ENCODE measurements at places on chromosomes 2 and 18.
A peak's percentile ranks its signal among the peaks of the same experiment; 100 is the strongest.

DNA sequence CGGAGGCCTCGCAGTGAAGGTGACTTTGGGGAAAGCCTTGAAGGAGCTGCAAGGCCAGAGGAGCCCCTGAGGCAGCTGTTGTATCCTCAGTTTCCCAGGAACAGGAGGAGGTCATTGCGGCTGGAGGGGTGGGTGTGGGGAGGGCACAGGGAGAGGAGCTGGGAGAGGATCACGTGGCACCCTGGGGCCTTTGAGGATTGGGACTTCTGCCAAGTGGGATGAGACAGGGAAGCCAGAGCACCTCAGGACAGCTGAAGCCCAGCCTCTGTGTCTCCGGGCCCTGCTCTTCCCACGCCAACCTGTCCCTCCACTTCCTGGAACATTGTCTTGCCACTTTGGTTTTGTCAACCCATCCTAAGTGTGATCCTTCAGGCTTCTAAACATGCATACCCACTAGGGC is 19.4 kb upstream of the RRM2 start:
- no peak for DNase-seq

GRCh38 chr2:110955556-110955955 is 165.2 kb upstream of the BCL2L11 start:
- no peak for DNase-seq

DNA sequence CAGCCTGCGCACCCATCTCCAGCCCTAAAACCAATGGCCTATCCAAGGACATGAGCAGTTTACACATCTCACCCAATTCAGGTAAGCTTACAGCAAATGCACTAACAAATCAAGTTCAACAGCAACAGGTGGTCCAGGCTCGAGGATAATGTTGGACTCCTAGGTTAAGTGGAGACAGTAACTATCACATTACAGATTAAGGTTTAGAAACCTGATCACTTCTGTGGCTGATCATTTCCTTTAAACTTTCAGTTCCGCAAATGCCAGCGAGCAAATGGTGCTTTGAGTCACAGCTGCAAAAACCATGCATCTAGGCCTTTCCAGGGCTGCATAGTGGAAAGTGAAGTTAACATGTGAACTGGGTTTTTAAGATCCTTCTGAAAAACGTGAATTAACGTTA is 259.4 kb downstream of the GBX2 start:
- DNase-seq, result no peak

DNA sequence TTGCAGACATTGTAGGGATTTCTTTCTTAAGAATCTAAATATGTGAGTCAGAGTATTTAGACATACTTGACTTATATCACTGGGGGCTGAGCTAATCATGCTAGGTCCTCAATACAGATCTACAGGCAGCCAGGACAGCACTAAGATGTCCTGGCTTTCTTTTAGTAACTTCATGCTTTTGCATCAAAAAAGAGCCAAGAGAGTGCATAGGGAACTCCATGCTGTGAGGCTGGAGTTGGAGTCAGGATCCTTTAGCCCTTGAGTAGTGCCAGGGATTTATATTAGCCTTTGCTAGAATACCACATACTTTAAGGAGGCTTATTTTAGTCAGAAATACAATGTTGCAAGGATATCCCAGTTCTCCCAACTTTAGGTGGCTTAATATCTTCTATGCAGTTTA is 289.7 kb downstream of the CCDC85A start:
- DNase-seq, result no peak

DNA sequence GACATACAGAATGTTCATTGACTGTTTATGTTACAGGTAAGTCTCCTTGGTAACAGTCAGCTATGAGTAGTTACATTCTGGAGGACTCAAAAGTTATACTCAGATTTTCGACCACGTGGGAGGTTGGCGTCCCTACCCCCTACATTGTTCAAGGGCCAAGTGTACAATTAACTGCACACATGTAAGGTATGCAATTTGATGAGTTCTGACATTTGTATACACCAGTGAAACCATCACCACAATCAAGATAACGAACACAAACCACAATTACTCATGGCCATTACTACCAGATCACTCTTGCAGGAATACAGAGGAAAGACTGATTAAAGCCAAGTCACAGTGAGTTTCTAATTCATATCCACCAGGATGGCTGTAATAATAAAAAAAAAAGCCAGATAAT is 39.6 kb upstream of the LDLRAD4 start:
- no peak for DNase-seq

GRCh38 chr18:43875511-43875910 is 598.2 kb upstream of the SYT4 start:
- DNase-seq, result no peak

DNA sequence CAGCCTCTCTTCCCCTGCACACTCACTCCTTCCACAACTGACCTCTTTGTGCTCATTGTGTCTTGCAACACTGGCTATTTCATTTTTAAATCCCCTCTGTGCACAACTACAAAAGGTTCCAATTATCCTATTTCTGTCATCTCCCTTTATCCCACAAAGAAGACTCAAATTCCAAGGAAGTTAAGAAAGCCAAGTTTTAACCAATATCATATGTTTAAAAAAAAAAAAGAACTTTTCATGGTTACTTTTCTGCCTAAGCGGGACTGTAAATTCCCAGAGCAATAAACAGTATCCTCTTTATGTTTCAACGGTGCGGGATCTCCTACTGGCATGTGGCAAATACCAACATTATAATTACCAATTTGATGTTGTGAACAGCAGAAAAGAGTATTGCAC is 83.8 kb downstream of the DOCK10 start:
- DNase-seq, result no peak

DNA sequence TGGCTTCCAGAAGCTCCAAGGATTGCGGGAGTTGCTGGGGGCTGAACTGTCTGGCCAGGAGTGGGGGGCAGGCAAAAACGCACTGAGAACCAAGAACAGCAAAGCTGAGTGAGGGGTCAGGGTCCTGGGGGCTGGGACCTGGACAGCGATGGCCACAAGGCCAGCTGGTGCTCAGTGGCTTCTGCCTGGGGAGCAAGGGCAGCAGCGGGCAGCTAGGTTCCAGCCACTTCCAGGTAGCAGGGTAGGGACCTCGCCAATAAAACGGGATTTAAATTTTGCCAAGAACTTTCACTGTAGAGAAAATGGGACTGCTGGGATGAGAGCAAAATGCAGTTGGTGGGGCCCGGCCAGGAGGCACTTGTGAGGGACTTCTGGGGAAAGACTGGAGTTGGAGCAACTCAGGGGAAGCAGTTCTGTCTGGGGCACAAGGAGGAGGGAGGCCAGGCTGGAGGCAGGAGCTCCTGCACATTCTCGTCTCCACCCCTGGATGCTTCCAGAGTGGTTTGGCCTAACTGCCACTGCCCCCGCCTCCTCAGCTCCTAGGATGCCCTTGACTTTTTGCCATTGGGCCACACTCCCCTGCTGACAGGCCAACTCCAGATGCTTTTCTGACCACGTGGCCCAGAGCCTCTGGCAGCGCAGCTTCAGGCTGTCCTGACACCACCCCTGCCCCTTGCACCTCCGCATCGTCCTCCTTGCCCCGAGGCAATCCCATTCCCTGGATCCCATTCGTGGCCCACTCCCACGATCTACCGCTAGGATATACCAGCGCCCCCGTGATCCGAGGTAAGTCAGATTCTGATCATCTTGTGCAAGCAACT is 5.5 kb upstream of the CCDC74A start:
- no peak for DNase-seq

DNA sequence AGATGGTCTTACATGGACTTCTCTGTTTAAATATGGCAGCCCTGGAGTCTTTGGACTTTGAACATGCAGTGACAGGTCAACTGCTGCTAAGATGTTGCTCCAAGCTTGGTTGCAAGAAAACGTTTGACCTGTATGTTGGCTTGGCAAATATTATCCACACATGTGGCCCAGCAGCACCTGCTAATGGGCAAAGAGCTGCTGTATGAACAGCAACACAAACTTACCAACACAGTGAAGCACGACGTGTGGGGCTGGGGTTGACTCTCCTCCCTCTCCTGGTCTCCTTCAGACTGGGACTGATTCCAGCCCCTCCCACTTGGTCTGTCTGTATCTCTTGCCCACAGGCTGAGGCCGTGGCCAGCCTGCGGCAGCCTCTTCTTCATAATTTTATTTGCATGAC is 3.8 kb downstream of the KCNE4 start:
- no peak for DNase-seq

- DNase-seq, result no peak
Measured at GRCh38 chr2:227716501-227716900, 1.3 kb downstream of the SLC19A3 start.

- no peak for DNase-seq
Measured at GRCh38 chr18:50401888-50402287, 27.0 kb downstream of the SKA1 start.

DNA sequence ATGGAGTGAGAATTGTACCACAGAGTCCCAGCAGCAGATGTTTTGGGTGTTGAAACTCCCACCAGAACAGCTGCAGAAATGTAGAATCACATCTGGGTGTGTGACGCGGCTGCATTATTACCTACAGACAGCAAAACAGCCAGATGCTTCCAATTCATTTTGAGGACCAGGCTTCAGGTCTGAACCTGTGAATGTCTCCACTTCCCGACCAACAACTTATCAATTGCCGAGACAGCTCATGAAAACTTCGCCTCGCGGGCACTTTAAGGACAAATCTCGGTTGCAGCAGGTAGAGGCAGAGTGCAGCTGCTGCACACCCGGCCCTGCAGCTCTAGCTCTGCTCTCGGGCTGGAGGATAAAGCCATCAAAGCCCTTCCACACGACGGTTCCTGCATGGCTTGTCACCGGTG is 202.0 kb downstream of the HRH4 start:
- DNase-seq, result no peak

GRCh38 chr18:45764000-45764686 is 40.2 kb downstream of the SLC14A1 start:
- DNase-seq, result no peak

DNA sequence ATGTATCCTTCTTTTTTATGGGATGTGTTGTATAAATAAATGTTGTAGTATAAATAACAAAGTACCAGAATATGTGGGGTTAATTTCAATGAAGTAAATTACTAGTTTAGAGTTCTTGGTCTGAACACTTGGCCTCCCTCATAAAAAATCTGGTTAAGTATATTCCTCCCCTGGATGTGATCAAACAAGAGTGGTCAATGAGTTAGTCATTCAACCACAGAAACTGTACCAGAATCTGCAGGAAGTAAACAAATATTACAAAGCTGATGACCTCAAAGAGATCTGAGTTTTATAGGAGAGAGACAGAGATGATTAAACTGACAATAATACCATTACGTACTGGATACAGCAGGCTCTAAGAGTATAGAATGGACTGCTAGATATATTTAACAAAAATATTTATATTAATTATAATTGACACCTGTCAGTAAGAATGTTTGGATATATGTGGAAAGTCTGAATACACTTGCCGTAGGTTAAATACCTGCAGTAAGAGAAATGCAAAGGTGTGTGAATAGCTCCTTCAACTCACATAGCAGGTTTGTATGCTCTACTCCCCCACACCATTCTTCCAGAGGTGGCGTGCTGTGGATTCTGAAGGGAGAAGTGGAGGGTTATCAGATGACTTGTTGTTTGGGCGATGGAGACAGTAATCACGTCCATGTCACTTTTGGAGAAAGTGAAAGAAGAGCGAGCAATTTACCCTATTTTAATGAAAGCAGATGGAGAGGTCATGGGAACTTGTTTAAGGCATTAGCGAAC is 108.3 kb upstream of the LRATD1 start:
- no peak for DNase-seq

- no peak for DNase-seq
Measured at GRCh38 chr2:14700753-14701152, 68.2 kb downstream of the LRATD1 start.

DNA sequence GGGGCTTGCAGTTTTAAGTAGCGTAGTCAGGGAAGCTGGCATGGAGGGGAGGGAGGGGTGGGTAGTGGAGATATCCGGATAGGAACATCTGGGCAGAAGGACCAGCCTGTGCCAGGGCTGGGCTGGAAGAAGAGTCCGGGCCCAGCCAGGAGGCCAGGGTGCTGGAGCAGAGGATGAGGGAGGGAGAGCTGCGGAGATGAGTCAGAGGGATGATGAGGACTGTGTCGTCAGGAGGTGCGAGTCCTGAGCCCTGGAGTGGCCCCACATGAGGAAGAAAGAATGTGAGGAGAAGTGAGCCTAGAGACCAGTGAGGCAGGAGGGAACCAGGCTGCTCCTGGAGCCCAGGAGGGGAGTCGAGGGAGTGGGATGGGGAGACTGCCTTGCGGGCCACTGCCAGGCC is 82.4 kb downstream of the CTIF start:
- no peak for DNase-seq

DNA sequence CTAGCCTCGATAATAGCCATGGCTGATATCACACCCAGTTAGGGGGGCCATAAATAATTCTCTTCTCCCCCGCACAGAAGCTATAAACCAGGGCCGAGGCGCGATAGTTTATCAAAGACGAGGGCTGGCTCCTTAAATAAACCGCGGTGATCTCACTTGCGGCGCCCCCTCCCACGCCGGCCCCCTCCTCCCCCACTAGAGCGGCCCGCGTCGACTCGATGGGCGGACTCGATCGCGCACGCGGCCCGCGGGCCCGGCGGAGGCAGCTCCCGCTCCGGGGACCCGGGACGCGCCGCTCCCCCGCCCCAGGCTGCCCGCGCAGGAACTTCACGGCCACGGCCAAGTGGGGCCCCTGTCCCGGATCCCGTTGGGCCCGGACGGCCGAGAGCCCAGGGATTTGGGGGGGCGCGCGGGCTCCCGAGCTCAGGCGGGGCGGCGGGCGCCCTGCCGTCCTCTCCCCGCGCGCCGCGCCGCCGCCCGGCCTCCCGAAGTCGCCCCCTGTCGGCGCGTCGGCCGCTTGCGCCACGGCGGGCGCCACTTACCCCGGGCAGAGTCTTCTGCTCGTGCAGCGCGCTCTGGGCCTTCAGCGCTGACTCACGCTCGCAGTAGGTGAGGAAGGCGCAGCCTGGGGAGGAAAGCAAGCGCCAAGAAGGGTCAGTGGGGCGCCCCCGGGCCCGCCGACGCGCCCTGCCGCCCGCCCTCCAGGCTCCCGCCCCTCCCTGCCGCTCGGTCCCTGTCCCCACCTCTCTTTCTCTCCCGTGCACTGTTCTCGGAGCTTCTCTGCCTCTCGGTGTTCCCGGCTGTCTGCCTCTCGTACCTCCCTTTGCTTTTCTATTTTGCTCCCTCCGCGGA is 80.4 kb downstream of the CELF4 start:
- DNase-seq, result no peak

- DNase-seq, result peak; percentile 5
Measured at GRCh38 chr2:71157124-71157793, 26.8 kb downstream of the MPHOSPH10 start.

- no peak for DNase-seq
Measured at GRCh38 chr2:161321944-161322648, 13.9 kb downstream of the PSMD14 start.

GRCh38 chr2:126658319-126658904 is 2.5 kb downstream of the GYPC start:
- DNase-seq, result no peak

DNA sequence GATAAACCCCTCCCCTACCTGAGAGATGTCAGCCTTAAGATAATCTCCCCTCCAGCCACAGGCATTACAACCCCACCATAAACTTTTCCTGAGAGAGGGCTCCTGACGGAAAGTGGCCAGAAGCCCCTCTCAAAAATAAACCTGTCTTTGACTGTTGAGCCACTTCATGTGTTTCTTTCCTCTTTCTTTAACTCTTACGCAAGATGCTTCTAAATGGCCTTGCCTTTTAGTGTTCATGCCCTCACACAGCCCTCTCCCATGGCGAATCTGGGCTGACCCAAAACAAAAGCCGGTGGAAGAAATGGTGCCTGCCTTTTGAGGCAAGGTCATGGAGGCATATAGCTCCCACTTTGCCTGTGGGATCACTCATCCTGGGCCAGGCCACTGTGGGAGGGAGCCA is 54.4 kb downstream of the NAPG start:
- no peak for DNase-seq

GRCh38 chr2:239378021-239378917 is 22.6 kb downstream of the HDAC4 start:
- no peak for DNase-seq
